ENCODE measurements at places on chromosomes 6 and 20.

- no peak for DNase-seq
Measured at GRCh38 chr6:72683797-72684196, 61.9 kb downstream of the KCNQ5 start.

GRCh38 chr6:142786476-142786875 lies 158.5 kb downstream of the HIVEP2 start:
- no peak for DNase-seq

DNA sequence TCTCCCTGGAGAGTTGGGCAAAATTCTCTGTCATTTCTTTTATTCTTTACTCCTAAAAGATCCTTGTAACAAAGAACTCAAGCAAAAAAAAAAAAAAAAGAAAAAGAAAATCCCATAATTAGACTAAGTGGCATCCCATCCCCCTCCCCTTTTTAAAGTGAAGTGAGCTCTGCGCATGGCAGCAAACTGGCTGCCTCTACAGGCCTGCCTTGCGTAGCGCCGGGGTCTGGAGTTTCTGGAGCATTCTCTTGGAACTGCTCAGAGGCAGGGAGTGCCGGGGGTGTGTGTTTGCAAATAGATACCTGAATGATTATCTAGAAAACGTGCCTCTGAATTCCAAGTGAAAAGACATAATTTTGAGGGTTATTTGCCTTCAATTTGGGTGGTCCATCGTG lies 48.1 kb downstream of the FOXC1 start:
- DNase-seq: no peak

DNA sequence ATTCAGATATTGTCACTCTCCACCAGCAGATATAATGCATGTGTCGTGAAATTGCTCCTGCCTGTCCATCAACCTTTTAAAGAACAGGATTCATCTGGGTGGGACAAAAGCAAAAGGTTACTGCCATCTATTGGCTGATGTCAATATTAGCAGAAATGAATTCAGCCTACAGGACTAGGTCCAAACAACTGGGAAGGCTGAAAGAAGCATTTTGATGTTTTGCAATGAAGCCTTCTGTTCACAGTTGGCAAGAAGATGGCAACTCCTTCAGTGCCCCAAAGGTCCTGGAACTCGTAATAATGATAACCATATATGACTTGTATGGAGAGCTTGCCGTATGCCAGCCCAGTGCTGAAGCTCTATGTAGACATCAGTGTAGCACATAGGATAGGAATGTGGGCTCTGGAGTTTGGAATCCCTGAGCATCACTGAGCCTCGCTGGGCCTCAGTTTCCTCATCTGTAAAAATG lies 7.5 kb downstream of the BCAS1 start:
- no peak for DNase-seq

DNA sequence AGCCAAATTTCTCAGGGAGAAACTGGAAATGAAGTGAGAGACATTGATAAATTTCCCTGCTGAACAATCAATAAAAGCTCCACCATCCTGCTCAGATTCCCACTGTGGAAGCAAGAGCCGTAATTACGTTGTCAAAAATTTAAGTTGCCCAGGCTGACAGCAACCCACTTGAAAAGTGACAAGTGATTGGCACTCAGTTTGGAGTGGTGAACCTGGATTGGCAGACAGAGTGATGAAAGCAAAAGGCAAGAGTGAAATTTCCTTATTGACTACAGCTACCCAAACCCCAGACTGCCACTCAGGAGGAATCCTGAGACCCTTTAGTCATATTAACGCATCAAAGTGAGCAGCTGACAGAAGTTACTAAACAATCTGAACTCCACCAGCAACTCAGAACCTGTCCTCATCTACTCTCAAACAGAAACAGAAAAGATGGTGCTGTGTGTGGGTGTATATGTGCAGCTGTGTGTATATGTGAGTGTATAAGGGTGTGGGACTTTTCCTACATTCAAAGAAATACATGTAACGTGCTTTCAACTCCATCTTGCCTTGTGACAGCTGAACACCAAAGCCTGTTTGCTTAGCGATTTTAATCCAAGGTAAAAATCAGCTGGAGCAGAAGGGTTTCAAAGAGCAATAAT lies 157.4 kb downstream of the PKHD1 start:
- DNase-seq: no peak

GRCh38 chr6:3293271-3294155 lies 34.8 kb downstream of the PSMG4 start:
- DNase-seq: no peak

GRCh38 chr6:2166717-2167116 lies 78.7 kb downstream of the GMDS start:
- DNase-seq: no peak

GRCh38 chr6:100730001-100730980 lies 150.8 kb downstream of the ASCC3 start:
- no peak for DNase-seq

DNA sequence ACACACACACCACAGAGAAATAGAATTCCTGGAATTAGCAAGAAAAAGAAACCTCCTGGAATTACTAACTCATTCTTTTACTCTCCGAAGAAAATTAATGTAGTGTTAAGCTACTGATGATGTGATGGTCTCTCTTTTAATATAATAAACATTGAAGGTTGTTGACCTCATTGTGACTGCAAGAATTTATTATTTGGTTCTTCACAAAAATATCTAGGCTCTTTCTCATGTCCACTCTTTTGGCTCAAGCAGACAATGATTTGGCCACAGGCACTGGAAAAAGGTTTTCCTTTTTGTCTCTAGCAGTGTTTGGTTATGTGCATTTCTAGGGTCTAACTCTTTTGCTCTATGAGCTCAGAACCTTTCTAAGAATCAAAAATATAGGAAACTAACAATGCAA lies 811.9 kb downstream of the TENT5A start:
- DNase-seq: no peak

DNA sequence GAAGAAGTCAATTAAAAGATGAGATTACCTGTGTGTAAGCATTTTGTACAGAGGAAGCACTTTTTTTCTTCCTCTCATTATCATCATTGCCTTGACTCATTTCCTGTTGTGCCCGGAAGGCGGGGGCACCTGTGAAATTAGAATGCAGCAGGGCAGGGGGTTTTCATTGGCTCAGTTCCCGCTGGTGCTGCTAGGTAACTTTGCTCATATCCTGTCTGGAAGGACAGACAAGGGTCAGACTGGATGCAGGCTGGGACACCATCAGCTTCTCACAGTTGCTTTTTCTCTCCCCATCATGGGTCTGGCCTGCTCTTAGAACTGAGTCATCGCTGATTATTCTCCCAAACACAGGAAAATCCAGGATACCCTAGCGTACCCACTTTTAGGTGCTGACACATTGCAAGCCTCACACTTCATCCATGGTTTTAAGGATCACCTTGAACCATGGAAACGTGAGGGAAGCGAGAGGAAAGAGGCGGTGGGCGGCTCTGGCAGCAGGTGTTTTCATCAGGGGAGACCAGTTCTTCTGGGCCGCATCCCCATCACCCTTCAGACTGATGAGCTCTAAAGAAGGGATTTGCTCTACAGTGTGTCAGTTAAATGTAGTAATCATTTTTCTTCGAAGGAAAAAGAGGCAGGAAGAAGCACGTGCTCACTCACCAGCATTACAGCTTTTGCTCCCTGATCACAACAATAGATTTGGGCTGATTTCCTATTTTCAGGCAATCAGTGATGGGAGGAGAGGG lies 195.7 kb upstream of the SASH1 start:
- DNase-seq: no peak

DNA sequence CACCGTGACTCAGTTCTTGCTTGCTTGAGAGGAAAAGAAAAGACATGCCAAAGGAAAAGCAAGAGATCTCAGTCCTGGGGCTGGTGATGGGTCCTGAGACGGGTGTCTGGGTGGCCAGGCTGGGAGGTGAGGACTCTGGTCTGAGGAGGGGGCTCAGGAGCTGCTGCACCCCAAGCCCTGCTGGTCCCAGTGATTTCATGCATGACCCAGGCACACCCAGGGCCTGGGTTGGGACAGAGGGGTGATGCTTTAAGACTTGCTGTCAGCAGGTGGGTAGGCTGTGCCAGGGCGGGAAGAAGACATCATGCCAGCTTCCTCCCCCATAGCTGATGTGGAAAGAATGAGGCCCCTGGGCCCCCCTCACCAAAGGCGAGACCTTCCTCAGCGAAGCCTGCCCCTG lies 65.1 kb upstream of the PMEPA1 start:
- no peak for DNase-seq

GRCh38 chr20:12411246-12411940 lies 493.7 kb downstream of the BTBD3 start:
- DNase-seq: no peak

- no peak for DNase-seq
Measured at GRCh38 chr6:45677381-45678284, 299.9 kb upstream of the SUPT3H start.

GRCh38 chr6:151723152-151723551 lies 84.3 kb upstream of the ESR1 start:
- no peak for DNase-seq

DNA sequence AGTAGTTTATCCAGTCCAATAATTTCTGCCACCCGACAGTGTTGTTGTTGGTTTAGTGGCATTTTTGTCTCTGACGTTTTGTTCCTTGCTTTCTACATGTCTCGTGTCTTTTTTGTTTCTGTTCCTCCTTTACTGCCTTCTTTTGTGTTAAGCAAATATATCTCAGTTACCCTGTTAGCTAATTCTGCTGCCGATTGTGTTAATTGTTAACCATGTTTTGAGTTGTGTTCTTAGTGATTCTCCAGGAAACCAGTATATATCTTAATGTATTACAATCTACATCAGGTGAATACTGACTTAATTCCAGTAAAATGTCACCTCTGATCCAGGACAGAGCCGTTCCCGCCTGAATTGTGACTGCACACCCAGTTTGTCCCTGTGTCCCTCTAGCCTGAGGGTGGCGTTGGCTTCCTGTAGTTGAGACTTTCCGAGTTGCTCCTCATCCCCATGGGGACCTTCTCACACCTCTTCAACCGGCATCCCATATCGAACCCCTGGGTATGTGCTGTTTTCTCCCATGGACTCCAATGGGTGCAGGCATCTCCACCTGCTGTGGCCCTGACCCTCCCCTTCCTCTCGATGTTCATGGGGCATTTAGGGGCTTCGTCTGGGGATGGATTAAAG lies 35.8 kb upstream of the BHLHE23 start:
- no peak for DNase-seq

DNA sequence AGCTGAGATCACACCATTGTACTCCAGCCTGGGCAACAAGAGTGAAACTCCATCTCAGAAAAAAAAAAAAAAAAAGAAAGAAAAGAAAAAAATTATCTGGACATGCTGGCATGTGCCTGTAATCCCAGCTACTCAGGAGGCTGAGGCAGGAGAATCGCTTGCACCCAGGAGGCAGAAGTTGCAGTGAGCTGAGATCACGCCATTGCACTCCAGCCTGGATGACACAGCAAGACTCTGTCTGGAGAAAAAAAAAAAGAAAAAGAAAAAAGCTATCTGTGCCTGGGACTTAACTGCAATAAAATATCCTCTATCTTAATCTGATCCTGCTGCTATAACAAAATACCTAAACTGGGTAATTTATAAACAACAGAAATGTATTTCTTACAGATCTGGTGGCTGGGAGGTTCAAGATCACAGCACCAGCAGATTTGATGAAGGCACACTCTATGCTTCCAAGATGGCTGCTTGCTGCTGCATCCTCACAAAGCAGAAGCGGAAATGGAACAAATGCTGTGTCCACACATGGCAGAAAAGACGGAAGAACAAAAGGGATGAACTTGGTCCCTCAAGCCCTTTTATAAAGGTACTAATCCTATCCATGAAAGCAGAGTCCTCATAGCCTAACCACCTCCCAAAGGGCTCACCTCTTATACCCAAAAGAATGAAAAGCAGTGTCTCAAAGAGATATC lies 273.3 kb upstream of the JARID2 start:
- no peak for DNase-seq

GRCh38 chr6:80436663-80437062 lies 330.2 kb downstream of the BCKDHB start:
- no peak for DNase-seq
